ENCODE measurements at places on chromosomes 12 and 14. TPM values are rescaled to one million over a fixed set of nuclear protein-coding genes. Genes with fewer than 3 reads are reported as not detected.

DNA sequence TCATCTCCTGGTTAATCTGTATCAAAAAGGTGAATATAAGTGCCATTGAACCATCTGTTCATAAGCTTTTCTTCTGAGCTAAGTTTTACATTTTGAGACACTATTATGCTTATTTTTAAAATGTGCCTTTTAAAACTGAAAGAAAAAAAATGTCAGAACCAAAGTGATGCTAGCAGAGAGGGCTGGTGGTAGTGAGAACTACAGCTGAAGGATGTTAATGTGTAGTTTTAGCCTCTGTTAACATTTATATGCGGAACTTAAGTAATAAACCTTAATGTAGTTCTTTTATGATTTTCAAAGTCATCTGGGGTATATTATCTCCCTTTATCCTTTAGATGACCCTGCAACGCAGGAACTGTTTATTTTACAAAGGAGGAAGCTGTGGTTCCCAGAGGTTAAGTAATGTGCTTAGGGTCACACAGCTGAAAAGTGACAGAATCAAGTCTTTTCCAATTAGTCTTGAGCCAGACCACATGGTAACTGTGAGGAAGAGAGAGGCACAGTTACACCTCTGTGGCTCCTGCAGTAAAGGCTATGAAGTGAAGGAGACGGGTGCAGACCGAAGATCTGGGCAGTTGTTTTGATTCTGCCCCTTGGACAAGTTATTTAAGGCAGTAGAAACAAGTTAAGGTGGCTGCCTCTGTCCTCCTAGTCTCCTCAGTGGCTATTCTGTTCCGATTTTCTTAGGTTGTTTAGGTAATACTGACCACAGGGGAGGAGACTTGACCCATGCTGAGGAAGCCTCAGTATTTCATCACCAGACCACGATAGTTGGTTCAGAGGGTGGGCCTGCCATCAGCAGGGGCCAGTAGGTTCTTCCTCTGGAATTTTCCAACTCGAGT, 23.9 kb downstream of the GNG2 start:
- no peaks in the 10 kb centered on the region for H3K4me1 ChIP-seq
- no peaks in the 10 kb centered on the region for H3K36me3 ChIP-seq
- no peak overlapping the region for H3K4me3 ChIP-seq
- no peak overlapping the region for H3K27ac ChIP-seq
- no peaks in the 10 kb centered on the region for H3K27me3 ChIP-seq

DNA sequence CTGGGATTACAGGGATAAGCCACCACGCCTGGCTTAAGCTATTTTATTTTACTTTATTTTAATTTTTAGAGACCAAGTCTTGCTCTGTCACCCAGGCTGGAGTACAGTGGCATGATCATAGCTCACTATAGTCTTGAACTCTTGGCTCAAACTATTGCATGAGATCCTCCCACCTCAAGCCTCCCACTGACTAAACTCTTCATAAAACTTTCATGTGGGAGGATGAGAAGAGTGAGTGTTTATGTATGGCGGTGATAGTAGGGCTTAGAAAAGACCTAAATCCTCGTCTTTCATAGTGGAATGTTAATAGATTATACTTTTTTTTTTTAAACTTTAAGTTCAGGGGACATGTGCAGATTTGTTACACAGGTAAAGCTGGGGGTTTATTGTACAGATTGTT, 23.5 kb upstream of the PPP4R3A start:
- no peak overlapping the region for H3K27ac ChIP-seq
- no peaks in the 10 kb centered on the region for H3K36me3 ChIP-seq
- no peak overlapping the region for H3K4me3 ChIP-seq
- no peak for DNase-seq
- no peaks in the 10 kb centered on the region for H3K27me3 ChIP-seq

DNA sequence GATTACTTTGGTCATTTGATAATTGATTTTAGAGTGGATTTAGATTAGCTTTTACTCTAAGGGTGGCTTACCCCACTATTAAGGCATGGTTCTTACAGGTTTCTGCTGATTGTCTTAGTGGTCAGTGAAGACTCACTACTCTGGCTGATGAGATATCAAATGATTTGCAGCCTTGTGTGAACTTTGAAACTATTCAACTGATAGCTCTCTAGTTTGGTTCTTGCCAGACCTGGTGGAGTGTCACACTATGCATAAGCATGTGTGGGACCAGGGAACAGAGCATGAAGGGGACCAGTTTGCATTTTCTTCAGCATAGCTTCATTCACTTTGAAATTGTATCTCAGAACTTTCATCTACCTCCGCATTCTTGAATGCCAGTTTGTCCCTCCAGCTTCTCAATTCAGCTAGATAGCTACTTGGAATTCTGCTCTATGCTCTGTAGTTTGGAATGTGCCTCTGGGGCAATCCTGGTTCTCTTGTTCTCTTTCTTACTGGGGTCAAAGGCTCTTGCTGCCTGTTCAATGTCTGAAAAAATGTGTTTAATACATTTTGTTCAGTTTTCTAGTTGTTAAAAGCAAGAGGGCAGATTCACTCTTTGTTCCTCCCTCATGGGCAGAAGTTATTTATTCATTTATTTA, 12.7 kb downstream of the SCYL2 start:
- H3K27ac ChIP-seq: peak overlapping the region; percentile 59
- DNase-seq: no peak
- peaks cover 13% of the 10 kb centered on the region for H3K4me1 ChIP-seq
- H3K36me3 ChIP-seq: peaks cover 7% of the 10 kb centered on the region
- H3K27me3 ChIP-seq: no peaks in the 10 kb centered on the region
- H3K4me3 ChIP-seq: no peak overlapping the region

DNA sequence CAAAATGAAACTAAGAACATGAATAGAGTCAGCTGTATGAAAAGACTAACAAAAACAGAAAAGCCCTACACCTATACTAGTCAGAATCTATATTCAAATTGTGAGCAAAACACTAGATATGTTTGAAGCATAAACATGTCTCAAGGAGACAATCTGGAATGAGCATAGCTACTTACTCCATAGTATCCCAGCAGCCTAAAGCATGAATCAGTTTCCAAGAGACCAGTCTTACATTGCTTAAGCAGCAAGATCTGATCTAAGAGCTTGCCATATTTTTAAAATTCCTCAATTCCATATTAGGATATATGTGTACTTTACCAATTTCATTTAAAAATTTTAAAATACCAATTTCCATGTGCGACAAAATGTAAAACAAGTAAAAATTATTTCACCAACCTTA, 7.7 kb downstream of the CAPS2 start:
- H3K4me3 ChIP-seq: no peak overlapping the region
- H3K4me1 ChIP-seq: no peaks in the 10 kb centered on the region
- no peak overlapping the region for H3K27ac ChIP-seq
- no peaks in the 10 kb centered on the region for H3K36me3 ChIP-seq
- peak; percentile 15 for DNase-seq

DNA sequence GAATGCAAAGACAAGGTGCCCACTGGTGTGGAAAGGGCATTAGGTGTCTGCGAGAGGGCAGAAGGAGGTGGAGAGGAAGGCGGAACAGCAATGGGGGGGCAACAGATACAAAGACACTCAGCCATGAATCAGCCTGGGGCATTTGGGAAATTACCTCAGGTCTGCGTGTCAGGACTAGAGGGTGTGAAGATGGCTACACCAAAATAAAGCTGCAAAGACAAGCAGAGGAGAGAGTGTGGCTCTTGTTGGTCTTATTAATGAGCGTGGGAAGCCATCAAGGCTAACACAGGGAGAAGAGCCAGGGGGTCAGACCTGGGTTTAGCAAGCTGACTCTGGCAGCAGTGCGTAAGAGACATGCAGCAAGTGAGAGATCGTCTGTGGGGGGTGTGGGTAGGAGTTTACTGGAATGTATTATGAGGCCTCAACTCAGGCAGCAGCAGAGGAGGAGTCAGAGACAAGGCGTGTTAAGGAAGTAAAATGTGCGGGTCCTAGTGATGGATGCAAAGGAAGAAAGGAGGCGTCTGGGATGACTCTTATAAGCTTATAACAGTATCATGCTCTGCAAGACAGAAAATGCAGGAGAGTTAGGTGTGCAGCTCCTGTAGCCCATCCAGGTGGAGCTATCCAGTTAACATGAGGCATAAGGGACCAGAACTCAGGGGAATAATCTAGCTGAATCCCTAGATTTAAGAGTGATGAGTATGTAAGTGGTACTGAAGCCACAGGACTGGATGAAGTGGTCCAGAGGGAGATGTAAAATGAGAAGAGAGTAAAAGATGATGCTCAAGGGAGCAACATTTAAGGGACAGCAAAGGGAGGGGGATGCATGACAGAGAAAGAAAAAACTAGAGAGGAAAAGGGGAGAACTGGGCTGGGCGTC, 50.4 kb downstream of the KCNK10 start:
- H3K27ac ChIP-seq: no peak overlapping the region
- H3K27me3 ChIP-seq: no peaks in the 10 kb centered on the region
- H3K36me3 ChIP-seq: no peaks in the 10 kb centered on the region
- no peak for DNase-seq
- H3K4me3 ChIP-seq: no peak overlapping the region

DNA sequence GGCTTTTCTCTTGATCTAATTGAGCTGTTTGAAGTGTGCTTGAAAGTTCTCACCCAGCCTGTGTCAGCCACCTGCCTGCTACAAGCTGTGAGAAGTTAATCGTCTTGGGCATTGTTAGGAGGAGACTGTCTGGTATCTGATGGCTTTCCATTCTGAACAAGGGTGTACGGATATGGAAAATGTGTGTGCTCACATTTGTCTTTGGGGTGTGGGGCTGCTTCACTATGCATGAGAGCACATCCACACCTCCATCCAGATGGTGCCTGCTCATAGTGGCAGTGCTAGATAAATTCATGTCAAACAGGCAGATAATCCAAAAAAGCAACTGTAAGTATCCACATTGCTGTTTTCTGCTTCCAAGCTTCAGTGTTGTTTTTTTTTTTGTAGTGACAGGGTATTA, 462.2 kb downstream of the DIO2 start:
- no peaks in the 10 kb centered on the region for H3K4me1 ChIP-seq
- no peaks in the 10 kb centered on the region for H3K36me3 ChIP-seq
- H3K27ac ChIP-seq: no peak overlapping the region
- H3K27me3 ChIP-seq: no peaks in the 10 kb centered on the region

Gene PMCH
- not detected for total RNA-seq

Gene TSPAN8
- not detected for total RNA-seq

Gene GALNT6
- total RNA-seq: 8.0 TPM

Gene ALG10B
- total RNA-seq: 3.9 TPM
